Central memory CD8-positive, alpha-beta T cell (primary cell): ENCODE measurements at places on chromosomes 1 and 21.

DNA sequence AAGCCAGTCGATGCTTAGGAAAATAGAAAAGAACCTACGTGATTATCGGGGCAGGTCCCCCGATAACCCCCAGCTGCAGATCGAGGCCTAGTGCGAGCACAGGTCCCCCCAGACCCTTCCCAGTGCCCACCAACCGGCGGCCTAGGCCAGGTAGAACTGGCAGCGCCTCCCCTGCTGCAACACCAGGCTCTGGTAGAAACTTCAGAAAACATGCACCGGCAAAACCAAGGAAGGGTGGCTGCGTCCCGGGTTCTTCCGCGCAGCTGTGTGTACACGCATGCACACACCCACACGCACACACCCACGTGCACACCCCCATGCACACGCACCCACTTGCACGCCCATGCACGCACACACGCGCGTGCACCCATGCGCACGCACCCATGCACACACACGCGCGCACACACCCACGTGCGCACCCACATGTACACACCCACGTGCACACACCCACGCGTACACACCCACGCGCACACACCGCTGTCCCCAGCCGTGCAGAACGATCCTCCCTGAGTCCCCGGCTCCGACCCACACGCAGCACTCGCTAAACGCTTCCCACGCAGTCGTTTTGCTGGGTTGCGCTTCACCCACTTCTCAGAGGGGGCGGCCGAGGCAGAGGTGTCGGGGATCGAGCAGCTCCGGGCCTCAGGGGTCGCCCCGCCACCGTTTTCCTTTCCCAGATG lies 5.2 kb downstream of the TSPEAR start:
- peaks cover 20% of the 10 kb centered on the region for H3K4me1 ChIP-seq
- H3K36me3 ChIP-seq: peaks cover 4% of the 10 kb centered on the region
- peaks cover 100% of the 10 kb centered on the region for H3K27me3 ChIP-seq
- no peak overlapping the region for H3K27ac ChIP-seq
- no peak overlapping the region for H3K4me3 ChIP-seq
- DNase-seq: no peak

GRCh38 chr1:117612517-117613248 lies 6.8 kb downstream of the TENT5C start:
- peak overlapping the region; percentile 56 for H3K27ac ChIP-seq
- H3K36me3 ChIP-seq: peaks cover 42% of the 10 kb centered on the region
- H3K4me1 ChIP-seq: peaks cover 98% of the 10 kb centered on the region
- no peak for DNase-seq

GRCh38 chr1:71785450-71785849 lies 496.9 kb downstream of the NEGR1 start:
- H3K27ac ChIP-seq: no peak overlapping the region
- H3K4me3 ChIP-seq: no peak overlapping the region
- no peaks in the 10 kb centered on the region for H3K36me3 ChIP-seq
- no peaks in the 10 kb centered on the region for H3K4me1 ChIP-seq

- H3K4me3 ChIP-seq: no peak overlapping the region
- H3K4me1 ChIP-seq: peaks cover 20% of the 10 kb centered on the region
- no peak overlapping the region for H3K27ac ChIP-seq
- DNase-seq: no peak
- peaks cover 2% of the 10 kb centered on the region for H3K36me3 ChIP-seq
These were observed 127.5 kb upstream of the EDN2 start for GRCh38 chr1:41611932-41612450.

DNA sequence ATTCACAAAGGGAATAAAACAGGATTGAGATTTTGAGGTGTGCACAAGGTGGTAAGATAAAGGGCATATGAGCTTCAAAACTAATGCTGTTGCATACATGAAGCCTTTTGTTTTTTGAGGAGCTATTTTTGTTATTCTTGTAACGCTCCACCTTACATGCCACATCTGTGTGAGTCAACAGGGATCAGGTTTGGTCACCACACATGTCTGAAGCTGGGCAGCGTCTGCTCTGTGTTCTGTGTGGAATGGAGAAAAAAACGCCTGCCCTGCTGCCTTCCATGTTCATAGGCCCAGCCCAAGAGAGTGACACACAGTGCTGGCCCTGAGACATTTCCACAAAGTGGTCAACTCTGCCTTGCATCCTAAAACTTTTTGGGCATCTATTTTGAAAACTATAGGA lies 67.7 kb downstream of the MPZL1 start:
- no peak overlapping the region for H3K4me3 ChIP-seq
- H3K36me3 ChIP-seq: peaks cover 4% of the 10 kb centered on the region
- no peaks in the 10 kb centered on the region for H3K27me3 ChIP-seq
- H3K4me1 ChIP-seq: no peaks in the 10 kb centered on the region
- DNase-seq: no peak
- no peak overlapping the region for H3K27ac ChIP-seq

DNA sequence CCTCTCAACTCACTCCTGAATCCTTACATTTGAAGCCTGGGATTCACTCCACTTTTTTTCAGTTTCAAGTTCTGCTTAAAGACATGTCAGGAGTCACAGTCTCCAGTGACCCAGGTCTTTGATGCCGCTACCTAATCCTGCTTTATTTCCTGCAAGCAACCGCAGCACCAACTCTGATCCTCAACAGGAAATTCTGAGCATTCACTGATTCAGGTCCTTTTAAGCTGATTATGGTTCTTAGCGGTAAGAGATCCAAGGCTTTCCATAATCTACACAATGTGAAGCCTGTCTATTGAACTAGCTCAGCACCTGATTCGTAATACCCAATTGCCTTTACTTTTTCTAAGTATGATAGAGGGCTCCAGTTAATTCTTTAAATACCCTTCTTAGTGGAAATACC lies 43.7 kb upstream of the PIGC start:
- H3K4me1 ChIP-seq: no peaks in the 10 kb centered on the region
- no peak overlapping the region for H3K4me3 ChIP-seq
- DNase-seq: no peak
- H3K36me3 ChIP-seq: no peaks in the 10 kb centered on the region

- no peak for DNase-seq
- H3K27me3 ChIP-seq: no peaks in the 10 kb centered on the region
- H3K4me1 ChIP-seq: peaks cover 12% of the 10 kb centered on the region
These were observed 30.5 kb upstream of the B3GALT2 start for GRCh38 chr1:193216920-193217319.

DNA sequence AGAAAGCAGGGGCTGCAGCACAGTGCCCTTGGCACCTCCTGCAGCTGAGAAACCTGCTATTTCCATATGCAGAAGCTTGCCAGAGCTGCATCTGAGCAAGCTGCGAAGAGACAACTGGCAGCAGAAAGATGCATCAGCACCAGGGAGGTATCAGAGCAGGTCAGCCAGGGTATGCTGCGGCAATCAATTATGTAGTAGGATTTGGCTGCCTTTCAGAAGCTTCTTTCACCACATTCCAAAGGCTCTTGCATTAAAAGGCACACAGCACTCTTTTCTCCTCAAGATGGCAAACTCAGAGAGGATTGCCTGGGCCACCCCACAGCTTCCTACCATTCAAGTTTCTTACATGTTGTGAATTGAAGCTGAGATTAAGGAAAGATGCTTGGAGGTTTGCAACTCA lies 47.6 kb upstream of the RAP1A start:
- no peak overlapping the region for H3K27ac ChIP-seq
- H3K4me1 ChIP-seq: peaks cover 9% of the 10 kb centered on the region
- DNase-seq: no peak
- no peaks in the 10 kb centered on the region for H3K36me3 ChIP-seq

- no peak overlapping the region for H3K4me3 ChIP-seq
- no peaks in the 10 kb centered on the region for H3K27me3 ChIP-seq
- DNase-seq: no peak
- H3K4me1 ChIP-seq: no peaks in the 10 kb centered on the region
- H3K36me3 ChIP-seq: peaks cover 1% of the 10 kb centered on the region
These were observed 28.0 kb upstream of the SFPQ start for GRCh38 chr1:35220976-35221375.

DNA sequence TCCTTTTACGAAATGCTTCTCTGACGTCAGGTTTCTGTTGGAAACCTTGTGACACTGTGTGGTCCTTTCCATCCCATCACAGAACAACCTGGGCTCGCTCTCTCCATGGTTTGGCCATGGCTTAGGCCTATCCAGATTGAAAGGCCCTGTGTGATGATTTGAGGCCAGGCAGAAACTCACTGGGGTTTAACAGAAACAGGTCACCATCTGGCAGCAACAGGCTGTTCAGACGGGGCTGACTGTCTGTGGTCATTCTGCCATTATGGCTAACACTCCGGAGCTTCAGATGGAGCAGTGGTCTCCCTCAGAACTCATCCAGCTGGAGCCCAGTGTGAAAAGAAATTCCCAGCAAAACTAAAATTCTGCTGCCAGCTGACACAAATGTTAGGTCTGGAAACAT lies 9.3 kb downstream of the PLEKHM2 start:
- H3K36me3 ChIP-seq: peaks cover 6% of the 10 kb centered on the region
- no peaks in the 10 kb centered on the region for H3K27me3 ChIP-seq
- H3K4me1 ChIP-seq: peaks cover 42% of the 10 kb centered on the region
- no peak overlapping the region for H3K4me3 ChIP-seq
- no peak overlapping the region for H3K27ac ChIP-seq

DNA sequence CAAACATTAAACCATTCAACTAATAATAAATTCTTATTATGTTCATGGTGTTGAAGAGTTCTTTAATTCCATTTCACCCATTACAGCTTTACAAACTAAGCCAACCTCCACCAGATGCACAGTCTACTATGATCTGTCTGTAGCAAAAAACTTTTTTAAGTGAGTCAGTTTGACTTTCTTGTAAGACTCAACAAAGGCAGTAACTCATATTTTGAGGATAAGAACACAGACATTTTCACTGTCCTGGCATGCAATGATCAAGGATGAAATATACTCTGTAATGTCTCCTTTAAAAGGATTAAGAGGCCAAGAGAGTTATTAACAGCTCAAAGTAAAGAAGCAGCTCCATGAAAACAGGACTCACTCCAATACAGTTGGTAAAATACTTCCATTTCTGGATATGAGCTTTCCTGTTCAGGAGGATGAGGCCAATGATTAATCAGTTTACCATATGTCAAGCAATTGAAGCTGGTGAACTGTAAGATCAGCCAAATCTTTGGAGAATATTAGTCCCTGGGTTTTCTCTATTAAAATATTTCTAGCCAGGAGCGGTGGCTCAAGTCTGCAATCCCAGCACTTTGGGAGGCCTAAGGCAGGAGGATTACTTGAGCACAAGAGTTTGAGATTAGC lies 20.6 kb downstream of the XKR8 start:
- H3K27ac ChIP-seq: no peak overlapping the region
- peaks cover 5% of the 10 kb centered on the region for H3K36me3 ChIP-seq
- no peak overlapping the region for H3K4me3 ChIP-seq
- no peak for DNase-seq
- no peaks in the 10 kb centered on the region for H3K4me1 ChIP-seq

GRCh38 chr1:213327017-213327667 lies 276.1 kb downstream of the RPS6KC1 start:
- H3K36me3 ChIP-seq: no peaks in the 10 kb centered on the region
- H3K27me3 ChIP-seq: peaks cover 38% of the 10 kb centered on the region
- no peak overlapping the region for H3K27ac ChIP-seq
- no peak overlapping the region for H3K4me3 ChIP-seq
- no peaks in the 10 kb centered on the region for H3K4me1 ChIP-seq
- no peak for DNase-seq

GRCh38 chr1:165217958-165218357 lies 138.6 kb downstream of the LMX1A start:
- no peaks in the 10 kb centered on the region for H3K36me3 ChIP-seq
- H3K27me3 ChIP-seq: peaks cover 15% of the 10 kb centered on the region
- DNase-seq: no peak
- H3K4me3 ChIP-seq: no peak overlapping the region
- no peak overlapping the region for H3K27ac ChIP-seq

- H3K27ac ChIP-seq: no peak overlapping the region
- H3K4me3 ChIP-seq: no peak overlapping the region
- H3K36me3 ChIP-seq: no peaks in the 10 kb centered on the region
- no peaks in the 10 kb centered on the region for H3K27me3 ChIP-seq
- DNase-seq: no peak
These were observed 8.5 kb downstream of the MAP10 start for GRCh38 chr1:232813760-232814159.

DNA sequence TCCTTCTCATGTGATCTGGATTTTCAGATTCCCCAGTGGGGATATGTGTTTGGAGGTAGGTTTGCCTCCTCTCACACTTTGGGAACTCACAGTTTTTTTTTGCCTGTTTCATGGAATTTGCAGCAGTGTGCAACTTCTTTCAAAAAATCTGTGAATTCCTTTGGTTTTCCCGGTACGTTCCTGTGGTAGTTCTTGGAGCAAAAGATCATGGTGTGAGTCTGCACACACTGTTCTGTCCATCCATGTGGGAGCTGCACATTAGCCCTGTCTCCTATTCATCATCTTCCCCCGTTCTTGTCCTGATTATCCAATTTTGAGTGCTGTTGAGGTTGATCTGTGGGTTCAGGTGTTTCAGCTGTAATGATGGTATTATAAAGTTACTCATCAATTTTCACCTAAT lies 30.3 kb upstream of the TACSTD2 start:
- H3K4me3 ChIP-seq: no peak overlapping the region
- no peak for DNase-seq

- no peak overlapping the region for H3K4me3 ChIP-seq
- no peak overlapping the region for H3K27ac ChIP-seq
- no peaks in the 10 kb centered on the region for H3K4me1 ChIP-seq
- H3K36me3 ChIP-seq: no peaks in the 10 kb centered on the region
- no peaks in the 10 kb centered on the region for H3K27me3 ChIP-seq
These were observed 47.1 kb upstream of the FMN2 start for GRCh38 chr1:240044620-240045019.

DNA sequence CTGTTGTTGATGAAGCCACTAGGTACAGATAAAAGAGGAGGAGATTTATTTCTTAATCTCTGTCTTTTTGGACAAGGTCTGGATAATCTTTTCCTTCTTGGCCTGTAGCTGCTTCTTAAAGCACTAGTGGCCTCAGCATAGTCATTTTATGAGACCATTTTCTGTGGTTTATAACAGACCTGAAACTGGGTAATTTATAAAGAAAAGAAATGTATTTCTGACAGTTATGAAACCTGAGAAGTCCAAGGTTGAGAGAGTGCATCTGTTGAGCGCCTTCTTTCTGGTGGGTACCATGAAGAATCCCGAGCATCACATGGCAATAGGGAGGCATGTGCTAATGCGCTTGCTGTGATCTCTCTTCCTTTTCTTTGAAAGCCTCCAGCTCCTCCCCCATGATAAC lies 36.7 kb upstream of the PDC start:
- no peaks in the 10 kb centered on the region for H3K4me1 ChIP-seq
- no peaks in the 10 kb centered on the region for H3K27me3 ChIP-seq
- DNase-seq: no peak
- H3K4me3 ChIP-seq: no peak overlapping the region

DNA sequence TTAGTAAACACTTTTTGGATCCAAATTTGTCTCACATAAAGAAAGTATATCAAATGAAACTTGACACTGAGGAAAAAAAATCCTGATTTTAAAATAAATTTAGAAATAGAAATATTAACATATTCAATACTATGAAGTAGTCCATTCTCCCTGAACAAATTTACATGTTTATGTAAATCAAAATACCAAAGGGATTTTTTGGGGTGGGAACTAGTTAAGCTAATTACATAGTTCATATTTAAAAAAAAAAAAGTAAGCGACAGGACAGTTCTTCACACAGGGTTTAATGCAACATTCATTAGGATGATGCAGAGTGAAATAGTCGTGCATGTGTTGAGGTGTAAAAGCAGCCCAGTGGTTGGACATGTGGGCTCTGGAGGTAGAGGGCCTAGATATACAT lies 433.5 kb upstream of the B3GALT2 start:
- no peak overlapping the region for H3K4me3 ChIP-seq
- no peak for DNase-seq
- no peaks in the 10 kb centered on the region for H3K36me3 ChIP-seq

GRCh38 chr1:24067978-24068377 lies 44.0 kb downstream of the MYOM3 start:
- H3K27ac ChIP-seq: no peak overlapping the region
- no peaks in the 10 kb centered on the region for H3K4me1 ChIP-seq
- peaks cover 20% of the 10 kb centered on the region for H3K27me3 ChIP-seq

- no peaks in the 10 kb centered on the region for H3K4me1 ChIP-seq
- no peak overlapping the region for H3K27ac ChIP-seq
- no peak for DNase-seq
- no peak overlapping the region for H3K4me3 ChIP-seq
- peaks cover 34% of the 10 kb centered on the region for H3K27me3 ChIP-seq
These were observed 30.6 kb downstream of the DNM3 start for GRCh38 chr1:171871848-171872247.
